Fibroblast of mammary gland (primary cell): ENCODE measurements at places on chromosomes 16 and 17.
A peak's percentile ranks its signal among the peaks of the same experiment; 100 is the strongest.

- peak; percentile 54 for DNase-seq
Observed at GRCh38 chr17:37592291-37592690, 16.9 kb downstream of the SYNRG start.

DNA sequence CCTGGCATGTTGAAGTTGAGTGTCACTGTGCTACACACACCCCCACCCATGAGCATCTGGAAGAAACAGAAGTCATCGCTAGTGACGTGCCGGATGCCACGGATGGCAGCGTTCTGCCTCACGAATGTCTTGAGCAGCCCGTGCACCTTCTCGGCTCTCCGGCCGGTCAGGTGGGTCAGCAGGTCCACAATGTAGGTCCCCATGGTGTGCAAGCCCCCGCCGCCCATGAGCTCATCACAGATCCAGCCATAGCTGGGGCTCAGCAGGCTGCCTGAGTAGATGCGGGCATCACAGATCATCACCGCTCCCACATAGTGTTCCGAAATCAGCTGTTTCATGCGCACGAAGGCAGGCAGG, 8.9 kb downstream of the C16orf86 start:
- no peak for DNase-seq

- no peak for DNase-seq
Observed at GRCh38 chr17:27928587-27928986, 35.4 kb upstream of the LYRM9 start.

- DNase-seq, result no peak
Observed at GRCh38 chr17:44959821-44960531, 8.1 kb downstream of the C1QL1 start.

GRCh38 chr16:56310690-56311089, 114.7 kb downstream of the AMFR start:
- DNase-seq, result no peak

DNA sequence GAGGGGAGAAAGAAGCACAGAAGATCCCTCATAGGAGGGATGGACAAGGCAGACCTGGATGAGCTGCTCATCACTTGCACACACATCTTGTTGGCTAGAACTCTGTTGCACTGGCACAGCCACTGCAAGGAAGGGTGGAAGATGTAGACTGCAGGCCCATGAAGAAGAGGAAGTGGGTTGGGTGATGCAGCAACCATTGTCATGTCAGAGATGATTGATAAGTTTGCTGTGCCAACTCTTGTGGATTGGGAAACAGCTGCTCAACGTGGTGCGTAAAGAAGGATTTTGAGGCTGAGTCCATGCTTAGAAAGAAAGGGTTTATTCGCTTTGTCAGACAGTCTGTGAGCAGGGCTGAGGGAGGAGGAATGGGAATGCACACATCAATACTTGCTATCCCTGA, 161.4 kb upstream of the MPHOSPH6 start:
- no peak for DNase-seq

- DNase-seq, result peak; percentile 36
Observed at GRCh38 chr17:44219616-44220212, at the start of gene UBTF. Gene UBTF, minus strand, starts transcription at chr17:44219675. Its CDS starts 1,446 bp downstream, at chr17:44218229.

DNA sequence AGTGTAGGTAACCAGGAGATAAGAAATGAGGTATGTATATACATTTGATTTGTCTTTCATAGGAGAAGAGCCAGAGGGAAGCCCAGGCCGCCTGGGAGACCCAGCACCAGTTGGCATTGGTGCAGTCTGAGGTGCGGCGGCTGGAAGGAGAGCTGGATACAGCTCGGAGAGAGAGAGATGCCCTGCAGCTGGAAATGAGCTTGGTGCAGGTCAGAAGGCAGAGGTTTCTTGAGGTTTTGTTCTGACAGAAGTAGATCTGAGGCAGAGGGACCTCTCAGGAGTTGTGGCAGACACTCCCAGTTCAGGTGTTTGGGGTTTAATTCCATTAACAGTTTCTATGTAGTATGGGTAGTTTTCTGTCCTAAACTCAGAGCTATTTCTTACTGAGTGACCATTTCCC, 8.0 kb downstream of the CNTROB start:
- no peak for DNase-seq

GRCh38 chr16:11056993-11057649, 112.8 kb downstream of the CLEC16A start:
- no peak for DNase-seq

GRCh38 chr16:14180481-14180944, 109.4 kb downstream of the MRTFB start:
- DNase-seq, result peak; percentile 54

DNA sequence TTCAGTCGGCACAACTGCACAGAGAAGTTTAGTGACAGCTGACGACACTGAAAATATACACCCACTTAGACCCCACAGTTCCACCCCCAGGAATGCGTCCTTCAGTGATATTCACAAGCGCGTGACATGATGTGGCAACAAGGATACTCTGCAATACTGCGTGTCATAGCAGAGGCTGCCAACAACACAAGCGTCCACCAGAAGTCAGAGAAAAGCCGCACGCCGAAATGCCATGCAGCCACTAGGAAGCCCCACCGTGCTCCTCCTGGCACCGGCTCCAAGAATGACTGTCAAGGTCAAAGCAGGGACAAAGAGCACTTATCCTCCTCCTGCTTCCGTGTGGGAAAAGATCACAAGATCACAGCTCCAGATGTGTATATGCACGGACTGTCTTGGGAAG, 3.5 kb downstream of the ATP2A3 start:
- DNase-seq, result peak; percentile 72

- DNase-seq, result no peak
Observed at GRCh38 chr16:68074850-68075555, 10.2 kb upstream of the NFATC3 start.

DNA sequence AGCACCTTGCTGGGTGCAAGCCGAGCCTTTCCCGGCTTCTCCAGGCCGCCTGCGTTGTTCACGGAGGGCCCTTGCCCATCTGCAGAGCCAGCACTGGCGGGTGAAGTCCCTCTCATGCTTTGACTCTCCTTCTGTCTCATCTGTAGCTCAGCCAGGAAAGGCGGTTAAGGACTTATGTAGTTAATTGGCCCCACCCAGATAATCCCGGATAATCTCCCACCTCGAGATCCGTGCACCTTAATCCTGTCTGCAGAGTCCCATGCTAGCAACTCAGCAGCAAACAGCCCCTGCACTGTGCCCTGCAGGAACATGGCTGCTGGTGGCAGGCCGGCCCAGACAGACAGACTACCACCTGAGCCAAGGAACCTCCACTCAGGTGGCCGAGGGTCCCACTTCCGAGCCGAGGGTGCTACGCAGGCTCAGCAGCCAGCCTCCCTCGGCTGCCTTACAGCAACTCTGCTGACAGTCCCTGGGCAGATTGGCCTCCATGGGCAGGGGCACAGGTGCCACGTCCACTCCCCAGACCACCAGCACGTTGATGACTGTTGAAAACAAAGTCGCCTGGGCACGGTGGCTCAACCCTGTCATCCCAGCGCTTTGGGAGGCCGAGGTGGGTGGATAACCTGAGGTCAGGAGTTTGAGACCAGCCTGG, 16.9 kb downstream of the RAB40C start:
- DNase-seq, result no peak

DNA sequence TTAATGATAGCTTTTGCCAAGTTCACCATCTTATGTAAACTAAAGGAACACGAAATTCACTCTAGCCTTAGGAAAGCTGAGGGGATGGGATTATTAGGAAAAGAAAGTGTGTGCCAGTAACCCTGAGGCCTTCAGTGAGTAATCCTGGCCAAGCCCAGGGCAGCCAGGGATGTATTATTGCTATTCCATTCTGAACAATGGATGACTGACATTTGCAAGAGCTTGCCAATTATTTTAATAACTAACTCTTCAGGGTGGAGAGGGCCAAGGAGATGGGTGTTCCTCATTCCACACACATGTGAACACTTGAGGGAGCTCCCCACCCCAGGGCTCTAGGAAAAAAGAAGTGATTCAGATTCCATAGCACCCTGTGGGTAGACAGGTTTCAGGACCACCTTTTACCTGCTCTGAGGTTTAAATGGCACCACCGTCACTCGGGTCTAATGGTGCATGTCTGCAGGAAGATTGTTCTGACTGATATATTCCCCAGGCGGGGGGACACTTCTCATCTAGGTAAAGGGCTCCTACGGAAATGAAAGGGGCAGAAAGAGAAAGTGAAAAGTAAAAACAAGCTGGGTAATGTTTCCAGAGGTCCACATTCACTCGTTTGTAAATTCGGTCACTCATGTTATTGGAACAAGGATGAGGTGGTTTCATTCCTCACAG, 41.5 kb downstream of the TK2 start:
- peak; percentile 30 for DNase-seq

- no peak for DNase-seq
Observed at GRCh38 chr17:391850-392249, 39.2 kb upstream of the RPH3AL start.

- no peak for DNase-seq
Observed at GRCh38 chr17:3918372-3919122, 2.3 kb upstream of the P2RX1 start.

GRCh38 chr16:28167221-28167620, 44.5 kb downstream of the XPO6 start:
- no peak for DNase-seq

GRCh38 chr16:9976601-9977000, 205.6 kb downstream of the GRIN2A start:
- DNase-seq, result no peak

- DNase-seq, result peak; percentile 39
Observed at GRCh38 chr17:78748048-78748729, 33.9 kb downstream of the CYTH1 start.

DNA sequence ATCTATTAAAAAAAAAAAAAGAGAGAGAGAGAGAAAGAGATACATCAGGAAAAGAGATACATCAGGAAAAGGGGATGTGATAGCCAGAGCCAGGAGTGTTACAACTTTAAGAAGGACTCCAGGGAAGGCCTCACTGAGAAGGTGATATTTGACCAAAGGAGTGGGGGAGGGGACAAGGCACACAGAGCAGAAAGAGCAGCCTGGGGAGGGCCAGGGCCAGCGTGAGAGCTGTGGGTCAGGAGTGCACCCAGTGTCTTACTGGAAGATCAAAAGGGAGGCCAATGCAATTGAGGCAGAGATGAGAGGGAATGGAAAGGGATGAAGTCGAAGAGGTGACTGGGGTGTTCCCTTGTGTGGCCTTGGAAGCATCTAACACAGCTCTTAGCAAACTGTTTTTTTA, 7.7 kb downstream of the ASPHD1 start:
- no peak for DNase-seq

DNA sequence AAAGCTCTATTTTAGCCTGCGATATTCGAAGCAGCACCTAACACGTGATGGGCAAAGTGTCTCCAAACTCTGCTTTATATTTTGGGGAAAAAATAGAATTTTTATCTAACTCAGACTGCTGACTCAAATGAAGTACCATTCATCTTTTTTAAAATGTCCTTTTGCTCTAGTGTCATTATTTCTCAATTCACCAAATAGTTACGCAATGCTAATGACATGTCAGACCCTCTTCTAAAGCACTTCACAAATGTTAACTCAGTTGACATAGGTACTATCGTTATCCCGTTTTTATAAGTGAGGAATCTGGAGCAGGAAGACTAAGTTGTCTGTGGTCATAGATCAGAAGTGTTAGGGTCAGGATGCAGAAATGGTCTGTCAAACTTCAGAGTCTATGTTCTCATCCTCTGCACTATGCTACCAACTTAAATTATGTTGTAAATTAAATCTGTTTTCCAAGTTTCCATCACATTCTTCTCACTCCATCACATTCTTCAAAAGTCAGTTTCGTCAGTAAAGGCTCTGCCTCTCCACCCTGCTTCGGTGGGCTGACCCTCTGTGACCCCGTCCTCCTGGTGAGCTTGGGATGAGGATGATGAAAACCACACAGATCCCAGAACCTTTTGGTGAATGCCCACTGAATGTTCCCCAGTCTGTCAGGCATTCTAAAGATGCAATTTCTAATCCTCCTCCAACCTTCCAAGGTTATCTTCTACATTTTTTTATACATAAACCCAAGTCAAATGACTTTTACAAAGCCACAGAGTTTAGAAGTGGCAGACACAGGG, 102.8 kb downstream of the ADAMTS18 start:
- no peak for DNase-seq

- DNase-seq, result no peak
Observed at GRCh38 chr17:65270499-65271253, 133.5 kb downstream of the RGS9 start.

- DNase-seq, result no peak
Observed at GRCh38 chr17:40531051-40531991, 29.9 kb upstream of the TNS4 start.

- DNase-seq, result no peak
Observed at GRCh38 chr17:29449865-29450671, 59.9 kb downstream of the TAOK1 start.

GRCh38 chr17:73365906-73366623, 54.3 kb upstream of the CDC42EP4 start:
- no peak for DNase-seq

DNA sequence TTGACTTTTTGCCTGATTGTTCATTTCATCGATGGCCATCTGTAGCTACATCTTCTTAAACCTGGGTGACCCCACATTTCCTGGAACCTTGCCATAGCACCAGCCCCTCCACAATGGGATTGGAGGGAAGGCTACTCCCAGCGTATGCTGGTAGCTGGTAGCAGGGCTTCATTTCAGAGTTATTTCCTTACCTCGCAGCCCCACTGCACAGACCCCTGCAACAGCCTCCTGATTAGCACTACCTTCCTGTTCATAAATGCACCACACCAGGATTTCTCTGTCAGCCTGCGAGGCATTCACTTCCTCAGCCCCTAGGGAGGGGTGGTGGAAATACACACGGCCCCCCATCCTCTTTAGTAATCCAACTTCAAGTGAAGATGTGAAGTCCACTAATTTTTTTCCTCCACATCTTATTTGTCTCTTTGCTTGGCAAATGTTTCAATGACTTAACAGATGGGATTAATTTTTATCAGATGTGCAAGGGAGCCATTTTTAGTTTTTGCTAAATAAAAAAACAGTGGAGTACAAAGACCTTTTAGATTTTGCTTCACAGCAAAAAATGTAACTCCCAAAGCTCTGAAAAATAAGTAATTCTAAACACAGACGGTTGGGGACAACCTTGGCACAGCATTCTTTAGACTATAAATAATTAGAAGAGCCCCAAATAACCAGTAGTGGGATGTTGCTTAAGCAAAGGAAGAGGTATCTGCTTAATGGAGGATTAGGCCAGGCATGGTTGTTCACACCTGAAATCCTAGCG, 76.6 kb downstream of the CLEC16A start:
- no peak for DNase-seq

DNA sequence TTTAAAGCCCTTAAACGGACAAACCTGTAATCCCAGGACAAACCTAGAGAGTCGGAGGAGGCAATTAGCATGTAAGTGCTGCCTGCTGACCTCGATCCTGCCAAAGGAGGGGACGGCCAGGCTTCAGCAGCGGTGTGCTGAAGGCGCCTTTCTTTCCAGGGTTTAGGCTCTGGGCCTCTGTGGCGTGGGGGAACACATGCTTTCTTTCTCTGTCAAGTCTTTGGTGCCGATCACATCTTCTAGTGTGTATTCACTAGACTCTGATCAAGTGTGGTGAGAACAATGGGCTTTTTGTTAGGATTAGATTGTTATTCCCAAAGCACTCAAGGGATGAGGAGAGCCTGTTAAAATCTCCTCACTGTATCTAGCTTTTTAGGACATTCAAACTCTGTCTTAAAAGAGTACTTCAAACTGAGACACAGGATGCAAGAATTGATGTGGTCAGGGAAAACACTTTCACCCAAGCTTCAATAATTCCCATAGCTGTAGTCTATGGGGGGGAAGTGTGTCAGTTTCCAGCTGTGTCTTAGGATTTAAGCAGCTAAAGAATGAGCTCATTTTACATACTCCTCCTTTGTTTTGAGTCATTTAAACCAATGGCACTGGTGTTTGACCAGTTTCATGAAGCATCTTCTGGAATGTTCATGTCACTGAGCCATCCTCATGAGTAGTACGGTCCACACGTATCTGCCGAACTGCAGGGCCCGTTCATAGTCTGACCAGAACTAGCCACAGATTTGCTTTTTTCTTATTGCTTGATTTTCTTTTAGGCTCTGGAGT, 51.2 kb downstream of the RPA1 start:
- peak; percentile 18 for DNase-seq

GRCh38 chr17:40960144-40960543, 6.6 kb downstream of the KRT39 start:
- DNase-seq, result peak; percentile 11
